ENCODE measurements at places on chromosomes 11 and 22. TPM values are rescaled to one million over a fixed set of nuclear protein-coding genes. Genes with fewer than 3 reads are reported as not detected.

SH3BP1 gene
- total RNA-seq: 10.3 TPM

APOL5 gene
- not detected for total RNA-seq

TMEM191C gene
- total RNA-seq: 1.4 TPM

TUB gene
- total RNA-seq: 12.9 TPM

CSNK2A3 gene
- 2.1 TPM for total RNA-seq

GPR83 gene
- 0.62 TPM for total RNA-seq

CDC42BPG gene
- total RNA-seq: 0.58 TPM

FXYD6 gene
- total RNA-seq: 141 TPM

OR56A1 gene
- total RNA-seq: 0.13 TPM

SAA4 gene
- total RNA-seq: not detected

TSKU gene
- 48.8 TPM for total RNA-seq

PTPRCAP gene
- total RNA-seq: 4.2 TPM

CRYBB2 gene
- not detected for total RNA-seq

CD3E gene
- total RNA-seq: 2.5 TPM

VWA5A gene
- 27.6 TPM for total RNA-seq

UCP2 gene
- 43.1 TPM for total RNA-seq

ART1 gene
- not detected for total RNA-seq
